ENCODE measurements at places on chromosomes 7 and 10.

DNA sequence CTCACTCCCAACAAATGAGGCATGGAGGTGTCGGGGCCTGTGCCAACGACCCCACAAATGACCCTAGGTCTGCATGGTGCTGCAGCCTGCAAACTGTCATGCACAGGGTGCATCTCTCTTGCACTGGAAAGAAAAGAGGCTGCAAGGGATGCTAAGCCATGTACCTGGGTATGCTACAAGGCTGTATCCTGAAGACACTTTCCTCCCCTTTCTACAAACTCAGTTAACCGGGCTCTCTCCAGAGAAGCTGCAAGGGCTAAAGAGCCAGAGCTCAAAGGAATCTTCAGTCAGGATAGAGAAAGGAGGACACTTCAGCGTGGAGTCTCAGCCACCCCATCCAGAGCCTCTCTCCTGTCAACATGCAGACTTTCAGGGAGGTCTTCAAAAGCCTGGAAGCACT, 449.0 kb downstream of the GRID1 start:
- no peak for DNase-seq

GRCh38 chr7:152501506-152501905, 65.7 kb upstream of the KMT2C start:
- DNase-seq: no peak

GRCh38 chr10:110077436-110078130, 69.8 kb downstream of the ADD3 start:
- DNase-seq: no peak

GRCh38 chr7:36117203-36117840, 35.7 kb upstream of the EEPD1 start:
- no peak for DNase-seq

- no peak for DNase-seq
Observed at GRCh38 chr10:104340111-104340526, 1.9 kb upstream of the ITPRIP start.

DNA sequence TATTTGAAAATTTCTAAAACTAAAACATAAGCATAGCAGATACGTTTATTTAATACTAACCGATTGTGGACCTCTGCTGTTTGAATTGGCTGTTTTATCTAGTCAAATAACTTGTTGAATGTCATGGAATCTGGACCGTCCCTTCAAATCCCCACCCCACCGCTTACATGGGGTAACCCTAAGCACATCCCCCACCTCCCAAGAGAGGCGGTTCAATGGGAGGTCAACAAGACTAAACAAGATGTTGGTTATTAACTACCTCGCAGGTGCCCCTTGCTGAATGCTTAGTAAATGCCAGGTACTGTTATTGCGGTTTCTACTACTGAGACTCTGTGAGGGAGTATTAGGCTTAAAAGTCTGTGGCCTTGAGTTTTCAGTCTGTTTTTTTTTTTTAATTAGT, 70.9 kb downstream of the DAGLB start:
- DNase-seq: no peak

DNA sequence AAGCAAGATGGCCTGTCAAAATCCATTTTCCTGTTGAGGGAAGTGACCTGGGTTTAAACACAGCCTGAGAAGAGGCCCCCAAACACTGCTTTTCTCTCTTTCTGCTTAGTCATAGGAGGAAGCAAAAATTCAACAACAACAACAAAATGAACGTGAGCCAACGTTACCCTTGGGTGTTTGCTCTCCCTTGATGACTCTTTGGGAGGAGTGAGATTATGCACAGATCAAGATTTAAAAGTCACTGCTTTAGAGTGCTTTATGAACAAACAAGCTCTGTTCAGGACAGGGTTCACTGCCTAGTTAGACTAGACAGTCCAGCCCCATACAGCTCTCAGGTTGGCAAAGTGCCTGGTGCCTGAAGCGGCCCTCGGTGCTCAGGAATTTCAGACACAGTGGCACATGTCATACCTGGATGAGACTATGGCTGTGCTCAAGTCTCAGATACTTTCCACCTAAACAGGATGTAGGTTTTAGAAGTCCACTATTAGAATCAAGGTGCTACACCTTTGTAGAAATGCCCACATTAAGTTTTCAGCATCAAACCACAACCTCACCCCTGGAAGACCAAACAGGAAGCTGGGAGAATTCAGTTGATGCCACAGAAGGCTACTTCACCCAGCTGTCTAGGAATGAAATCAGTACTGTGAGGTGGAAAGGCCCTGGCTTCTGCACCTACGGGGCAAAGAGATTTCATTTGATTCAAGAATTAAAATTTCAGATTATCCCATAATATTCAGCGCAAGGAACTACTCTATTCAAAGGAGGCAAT, 38.7 kb downstream of the DENND11 start:
- no peak for DNase-seq

DNA sequence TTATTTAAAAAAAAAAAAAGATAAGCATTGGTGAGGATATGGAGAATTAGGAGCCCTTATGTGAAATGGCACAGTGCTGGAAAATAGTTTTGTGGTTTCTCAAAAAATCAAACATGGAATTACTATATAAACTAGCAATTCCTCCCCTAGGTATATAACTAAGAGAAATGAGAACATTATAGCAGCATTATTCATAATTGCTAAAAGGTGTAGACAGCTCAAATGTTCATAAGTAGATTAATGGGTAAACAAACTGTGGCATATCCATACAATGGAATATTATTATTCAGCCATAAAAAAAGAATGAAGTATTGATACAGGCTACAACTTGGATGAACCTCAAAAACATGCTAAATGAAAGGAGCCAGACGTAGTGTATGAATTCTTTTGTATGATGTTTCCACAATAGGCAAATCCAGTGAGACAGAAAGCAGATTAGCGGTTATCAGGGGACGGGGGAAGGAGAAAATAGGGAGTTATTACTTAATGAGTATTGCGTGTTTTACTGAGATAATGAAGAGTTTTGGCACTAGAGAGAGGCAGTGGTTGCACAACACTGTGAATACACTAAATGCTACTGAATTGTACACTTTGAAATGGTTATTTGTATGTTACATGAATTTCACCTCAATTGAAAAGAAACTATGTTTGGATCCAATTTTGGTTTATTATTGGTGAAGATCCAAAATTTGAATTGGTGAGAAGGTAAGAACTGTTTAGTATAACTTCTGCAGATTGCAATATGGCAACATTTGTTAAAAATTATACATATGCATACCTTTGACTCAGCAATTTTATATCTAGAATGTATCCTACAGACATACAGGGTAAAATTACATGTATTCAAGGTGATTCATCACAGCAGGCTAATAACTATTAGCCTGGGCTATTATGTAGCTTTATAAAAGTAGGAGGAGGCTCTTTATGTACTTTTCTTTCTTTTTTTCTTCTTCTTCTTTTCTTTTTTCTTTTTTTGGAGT, 69.7 kb downstream of the VCL start:
- DNase-seq: no peak

GRCh38 chr7:98826811-98827231, 43.0 kb downstream of the TMEM130 start:
- DNase-seq: no peak

- DNase-seq: no peak
Observed at GRCh38 chr10:114943000-114943399, 5.0 kb downstream of the TRUB1 start.

DNA sequence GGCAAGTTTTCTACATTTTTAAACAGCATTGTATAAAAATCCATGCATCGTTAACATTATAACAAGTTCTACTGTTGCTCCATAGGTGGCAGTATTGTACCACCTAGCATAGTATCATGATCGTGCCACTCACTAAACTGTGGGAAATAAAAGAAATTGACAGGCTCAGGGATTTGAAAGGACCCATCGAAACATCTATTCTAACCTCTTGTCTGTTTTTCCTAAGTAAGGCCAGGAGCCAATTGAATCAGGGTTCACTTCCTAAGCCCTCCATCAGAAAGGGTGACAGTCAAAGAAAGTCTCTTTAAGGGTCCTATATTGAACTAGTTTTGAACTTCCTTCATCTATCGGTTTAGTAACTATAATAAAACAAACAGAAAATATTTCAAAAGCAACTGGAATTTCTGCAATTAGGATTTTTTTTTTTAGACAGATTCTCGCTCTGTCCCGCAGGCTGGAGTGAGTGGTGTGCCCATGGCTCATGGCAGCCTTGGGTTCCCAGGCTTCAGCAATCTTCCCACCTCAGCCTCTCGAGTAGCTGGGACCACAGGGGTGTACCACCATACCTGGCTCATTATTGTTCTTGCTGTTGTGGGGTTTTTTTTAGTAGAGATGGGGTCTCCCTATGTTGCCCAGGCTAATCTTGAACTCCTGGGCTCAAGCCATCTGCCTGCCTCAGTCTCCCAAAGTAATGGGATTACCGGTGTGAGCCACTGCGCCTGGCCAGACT, 9.4 kb downstream of the HACD1 start:
- no peak for DNase-seq

GRCh38 chr7:32043688-32044087, 26.5 kb downstream of the PDE1C start:
- no peak for DNase-seq

- DNase-seq: no peak
Observed at GRCh38 chr7:94426980-94427875, 32.5 kb downstream of the COL1A2 start.

GRCh38 chr10:98446661-98447221, at the start of gene HPS1:
Gene HPS1, minus strand, starts transcription at chr10:98446935. Its CDS starts 3,695 bp downstream, at chr10:98443240.
- DNase-seq: peak; percentile 94

DNA sequence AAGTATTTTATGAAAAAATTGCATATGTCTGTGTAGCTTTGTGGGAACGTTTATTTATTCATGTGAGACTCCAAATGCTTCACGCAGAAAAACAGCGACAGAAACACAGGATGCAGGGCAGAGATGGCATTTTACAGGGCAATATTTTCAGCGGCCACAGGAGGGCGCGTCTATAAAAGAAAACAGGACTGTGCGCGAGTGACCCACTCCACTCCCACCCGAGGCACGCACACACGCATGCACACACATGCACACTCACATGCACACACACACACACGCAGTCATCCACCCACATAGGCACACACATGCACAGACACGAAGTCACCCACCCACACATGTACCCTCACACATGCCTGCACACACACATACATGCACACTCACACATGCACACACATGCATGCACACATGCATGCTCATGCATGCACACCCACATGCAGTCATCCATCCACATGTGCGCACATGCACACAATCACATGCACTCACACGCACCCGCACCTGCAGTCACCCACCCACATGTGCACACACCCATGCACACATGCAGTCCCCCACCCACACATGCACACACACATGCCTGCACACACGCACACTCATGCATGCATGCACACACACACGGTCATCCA, 96.3 kb downstream of the DNAJB6 start:
- peak; percentile 80 for DNase-seq

GRCh38 chr7:93414574-93414973, 159.9 kb downstream of the CALCR start:
- no peak for DNase-seq

DNA sequence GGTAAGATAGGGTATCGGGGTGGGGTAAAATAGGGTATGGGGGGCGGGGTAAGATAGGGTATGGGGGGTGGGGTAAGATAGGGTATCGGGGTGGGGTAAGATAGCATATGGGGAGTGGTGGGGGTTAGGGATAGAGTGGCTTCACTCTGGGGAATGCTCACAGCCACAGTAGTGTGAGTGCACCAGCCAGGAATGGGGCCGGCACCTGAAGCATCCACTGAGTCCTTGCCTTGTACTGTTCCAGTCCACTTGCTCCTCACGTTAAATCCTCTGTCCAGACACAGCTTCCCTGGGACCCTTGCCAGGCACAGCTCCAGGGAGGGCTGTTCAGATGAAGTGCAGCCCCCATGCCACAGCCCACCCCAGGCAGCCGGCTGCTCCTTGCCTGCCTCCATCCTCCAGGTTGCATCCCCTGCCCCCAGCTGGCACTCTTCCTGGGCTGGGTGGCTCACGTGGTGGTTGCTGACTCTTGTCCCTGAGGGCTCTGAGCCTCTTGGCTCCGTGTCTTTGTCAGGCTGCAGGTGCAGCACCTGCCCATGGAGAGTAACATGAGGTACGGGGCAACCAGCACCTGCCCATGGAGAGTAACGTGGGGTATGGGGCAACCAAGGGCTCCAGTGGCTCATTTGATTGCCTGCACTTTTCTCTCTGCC, 268.4 kb downstream of the TCERG1L start:
- DNase-seq: no peak
